NCI-H1105 (cell line): ENCODE measurements at places on chromosomes 2 and 18.

GRCh38 chr18:23136326-23137096 is 1.2 kb downstream of the CABLES1 start:
- DNase-seq: peak; percentile 20

DNA sequence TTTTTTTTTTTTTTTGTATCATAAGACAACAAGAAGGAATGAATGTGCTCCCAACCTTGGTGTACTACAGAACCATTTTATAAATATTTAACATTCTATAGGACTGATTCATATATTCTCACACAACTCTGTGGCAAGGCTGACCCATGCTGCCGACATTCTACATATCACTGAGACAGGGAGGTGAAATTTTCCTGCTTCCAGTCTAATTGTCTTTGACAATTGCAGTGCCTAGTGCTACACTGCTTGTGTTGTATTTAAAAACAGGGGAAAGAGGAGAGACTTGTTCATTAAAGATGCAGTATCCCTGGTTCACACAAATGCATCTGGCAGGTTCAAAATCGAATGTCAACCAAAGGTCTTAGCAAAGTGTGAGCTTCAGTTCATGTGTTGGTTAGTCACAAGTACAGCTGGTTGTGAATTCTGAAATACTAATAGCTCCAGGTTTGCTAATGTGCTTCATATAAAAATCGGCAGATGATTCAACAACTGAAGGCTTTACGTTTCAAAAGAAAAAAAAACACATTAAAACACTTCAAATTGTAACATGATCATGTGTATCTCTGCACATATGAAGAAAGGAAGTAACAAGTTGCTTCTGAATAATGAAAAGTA is 130.8 kb downstream of the FIGN start:
- no peak for DNase-seq

- DNase-seq: no peak
These were observed 479.4 kb downstream of the METTL4 start for GRCh38 chr18:2091937-2092336.

GRCh38 chr2:167980439-167980838 is 267.0 kb downstream of the STK39 start:
- no peak for DNase-seq

DNA sequence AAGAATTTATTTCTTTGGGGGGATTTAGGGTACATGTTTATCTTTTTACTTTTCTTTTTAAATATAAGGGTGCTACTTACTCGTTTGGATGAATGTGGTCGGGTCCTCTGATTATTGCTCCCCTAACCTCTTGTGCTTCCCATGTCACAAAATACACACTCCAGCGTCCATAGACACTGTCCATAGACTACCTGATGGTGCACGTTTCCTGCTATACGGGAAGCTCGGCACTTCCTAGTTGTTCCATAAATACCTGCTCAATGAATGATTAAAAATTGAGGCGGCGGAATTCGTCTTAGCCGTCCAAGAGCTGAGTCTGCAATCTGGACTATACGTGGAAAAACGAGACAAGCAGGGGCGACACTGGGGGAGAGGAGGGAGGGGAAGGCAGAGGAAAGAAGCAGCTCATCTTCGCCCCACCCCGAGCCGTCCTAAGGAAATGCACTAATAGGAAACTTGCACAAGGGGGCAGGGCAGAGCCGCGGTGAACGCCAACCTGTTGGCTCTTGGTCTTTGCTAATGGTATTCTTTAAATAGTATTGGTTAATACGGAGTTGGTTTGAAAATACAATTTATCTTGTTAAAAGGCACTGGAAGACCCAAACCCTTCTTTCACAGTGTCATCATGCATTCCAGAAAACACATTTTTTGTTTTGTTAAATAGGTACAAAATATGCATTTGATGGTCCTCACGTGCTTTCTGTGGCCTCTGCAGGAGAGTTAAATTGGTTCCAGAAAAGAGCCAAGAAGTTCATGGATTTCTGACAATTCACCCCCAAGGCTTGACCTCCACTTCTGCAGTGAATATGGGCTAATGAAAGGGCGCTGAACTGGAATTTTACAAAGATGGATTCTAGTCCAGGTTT is 73.0 kb upstream of the KCTD1 start:
- no peak for DNase-seq

GRCh38 chr2:240570531-240571313 is 2.4 kb downstream of the RNPEPL1 start:
- DNase-seq: no peak

GRCh38 chr2:154447727-154448418 is 250.6 kb upstream of the KCNJ3 start:
- no peak for DNase-seq

DNA sequence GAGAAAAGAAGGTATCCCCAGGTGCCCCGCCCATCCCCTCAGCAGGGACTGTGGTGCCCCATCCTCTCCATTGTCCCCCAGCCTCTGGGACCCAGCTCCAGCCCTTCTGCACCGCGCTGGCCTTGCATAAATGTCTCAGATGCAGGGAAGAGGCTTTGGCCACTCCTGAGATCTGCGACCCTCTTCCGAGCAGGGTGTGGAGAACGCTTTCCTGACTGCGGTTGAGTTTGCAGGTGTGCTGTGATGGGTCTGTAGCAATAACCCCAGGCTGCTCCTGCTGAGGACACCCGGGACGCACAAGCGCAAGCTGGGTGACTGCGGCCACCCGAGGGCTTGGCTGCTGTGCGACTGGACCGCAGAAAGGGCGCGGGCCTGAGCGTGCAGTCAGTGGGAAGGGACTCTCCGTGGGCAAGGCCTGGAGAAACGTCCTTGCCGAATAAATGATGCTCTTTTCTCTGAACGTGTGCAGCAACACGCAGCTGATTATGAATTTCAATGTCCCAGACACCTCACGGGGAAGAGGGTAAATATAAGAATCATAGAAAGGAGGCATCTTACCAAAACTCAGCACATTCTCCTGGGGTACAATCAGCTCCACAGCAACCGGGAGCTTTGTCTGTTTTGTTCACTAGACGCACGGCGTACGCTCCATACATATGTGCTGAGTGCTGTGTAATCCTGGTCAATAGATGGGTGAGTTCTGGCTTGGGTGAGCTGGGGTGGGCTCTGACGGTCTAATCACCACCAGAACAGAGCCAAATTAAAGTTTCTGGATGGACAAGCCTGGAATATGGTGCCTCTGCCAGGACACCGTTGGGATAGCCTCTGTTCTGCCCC is 67.5 kb upstream of the ZNF516 start:
- no peak for DNase-seq

DNA sequence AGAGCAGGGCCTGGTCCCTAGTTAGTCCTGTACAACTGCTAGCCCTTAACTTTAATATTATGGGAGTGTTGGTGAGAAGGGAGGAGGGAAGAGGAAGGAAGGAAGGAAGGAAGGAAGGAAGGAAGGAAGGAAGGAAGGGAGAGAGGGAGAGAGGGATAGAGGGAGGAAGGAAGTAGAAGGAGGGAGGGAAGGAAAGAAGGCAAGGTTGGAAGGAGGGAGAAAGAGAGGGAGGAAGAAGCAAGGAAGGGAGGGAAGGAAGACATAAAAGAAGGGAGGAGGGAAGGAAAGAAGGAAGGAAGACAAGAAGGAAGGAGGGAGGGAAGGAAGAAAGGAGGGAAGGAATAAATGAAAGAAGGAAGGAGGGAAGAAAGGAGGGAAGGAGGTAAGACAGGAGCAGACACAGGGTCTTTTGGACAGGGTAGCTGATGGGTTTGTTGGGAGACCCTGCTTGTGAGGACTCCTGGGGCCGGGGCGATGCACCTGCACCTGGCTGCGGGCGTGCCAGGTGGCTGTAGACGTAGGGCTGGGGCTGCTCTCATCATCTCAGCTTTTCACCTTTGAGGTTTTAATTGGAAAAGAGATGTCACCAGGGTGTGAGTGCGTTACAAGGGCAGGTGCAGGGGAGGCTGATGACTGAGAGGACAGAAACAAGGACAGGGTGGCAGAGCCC is 5.9 kb upstream of the POMC start:
- no peak for DNase-seq

- no peak for DNase-seq
These were observed 158.3 kb downstream of the GLI2 start for GRCh38 chr2:120893811-120894584.

GRCh38 chr2:174603280-174603679 is 5.7 kb upstream of the WIPF1 start:
- peak; percentile 43 for DNase-seq

GRCh38 chr18:10892786-10893185 is 256.6 kb downstream of the PIEZO2 start:
- no peak for DNase-seq

DNA sequence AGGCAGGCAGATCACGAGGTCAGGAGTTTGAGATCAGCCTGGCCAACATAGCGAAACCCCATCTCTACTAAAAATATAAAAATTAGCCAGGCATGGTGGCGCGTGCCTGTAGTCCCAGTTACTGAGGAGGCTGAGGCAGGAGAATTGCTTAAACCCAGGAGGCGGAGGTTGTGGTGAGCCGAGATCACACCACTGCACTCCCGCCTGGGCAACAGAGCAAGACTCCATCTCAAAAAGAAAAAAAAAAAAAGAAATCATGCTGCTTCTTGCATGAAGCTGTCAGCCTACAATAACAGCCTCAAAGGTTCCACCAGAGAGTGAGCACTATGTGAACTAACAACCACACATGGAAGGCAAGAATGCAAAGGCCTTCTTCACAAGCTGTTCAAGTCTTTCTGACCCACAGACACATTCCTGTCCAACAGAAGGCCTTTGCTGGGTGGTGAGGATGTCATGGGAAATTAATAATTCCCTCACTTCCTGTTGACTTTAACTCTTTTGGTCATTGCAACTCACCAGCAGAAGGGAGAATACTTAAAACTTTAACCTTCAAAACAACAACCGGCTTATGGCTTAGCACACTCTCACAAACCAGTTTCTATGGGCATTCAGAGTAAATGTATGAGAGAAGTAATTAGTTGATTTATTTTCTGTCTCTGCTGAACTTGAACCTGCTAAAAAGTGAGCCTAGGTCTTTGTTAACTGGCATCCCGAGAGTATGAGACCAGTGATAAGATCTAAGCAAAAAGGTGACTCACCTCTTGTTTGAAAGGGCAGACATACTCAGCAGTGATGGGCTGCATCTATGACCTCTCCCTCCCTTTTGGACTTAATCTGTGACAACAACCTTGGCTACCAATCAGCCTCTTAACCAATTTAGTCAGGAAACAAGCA is 11.8 kb downstream of the PLEKHM3 start:
- no peak for DNase-seq

GRCh38 chr18:45856531-45856930 is 31.1 kb downstream of the SIGLEC15 start:
- no peak for DNase-seq

DNA sequence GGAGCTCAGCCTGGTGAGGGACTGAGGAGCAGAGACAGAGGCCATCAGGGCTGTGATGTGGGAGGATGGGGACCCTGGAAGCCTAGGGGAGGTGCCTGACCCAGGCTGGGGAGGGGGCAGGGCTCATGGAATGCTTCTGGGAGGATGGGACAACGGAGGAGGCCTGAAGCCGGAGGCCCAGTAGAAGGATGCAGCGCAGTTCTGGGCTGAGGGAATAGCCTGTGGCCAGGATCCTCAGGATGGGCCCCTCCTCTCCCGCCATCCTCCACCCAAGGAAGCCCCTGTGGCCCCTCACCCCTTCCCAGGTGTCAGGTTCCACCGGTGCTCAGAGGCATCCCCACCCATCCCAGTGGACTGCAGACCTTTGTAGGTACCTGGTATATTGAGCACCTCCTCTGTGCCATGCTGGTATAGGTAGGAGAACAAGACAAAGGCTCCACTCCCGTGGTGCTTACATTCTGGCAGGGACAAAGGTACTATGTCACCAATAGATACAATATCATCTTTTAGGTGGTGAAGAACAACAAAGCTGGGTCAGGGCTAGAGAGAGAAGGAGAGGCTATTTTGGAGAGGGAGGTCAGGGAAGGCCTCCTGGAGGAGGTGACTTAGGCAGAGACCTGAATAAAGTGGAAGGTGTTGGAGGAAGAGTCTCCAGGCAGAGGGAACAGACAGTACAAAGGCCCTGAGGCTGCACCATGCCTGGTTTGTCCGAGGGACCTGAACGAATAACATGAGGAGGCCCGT is 2.7 kb downstream of the ZAP70 start:
- no peak for DNase-seq

- no peak for DNase-seq
These were observed 17.4 kb downstream of the KCNIP3 start for GRCh38 chr2:95314598-95314963.

- DNase-seq: no peak
These were observed 254.4 kb downstream of the KCNE4 start for GRCh38 chr2:223306371-223306770.

GRCh38 chr2:216371721-216372702 is at the start of gene MARCHF4:
Gene MARCHF4 (minus strand): TSS chr2:216372483. CDS start chr2:216370260, 2,223 bp downstream.
- peak; percentile 67 for DNase-seq

GRCh38 chr2:190301032-190301431 is 18.6 kb downstream of the HIBCH start:
- no peak for DNase-seq

DNA sequence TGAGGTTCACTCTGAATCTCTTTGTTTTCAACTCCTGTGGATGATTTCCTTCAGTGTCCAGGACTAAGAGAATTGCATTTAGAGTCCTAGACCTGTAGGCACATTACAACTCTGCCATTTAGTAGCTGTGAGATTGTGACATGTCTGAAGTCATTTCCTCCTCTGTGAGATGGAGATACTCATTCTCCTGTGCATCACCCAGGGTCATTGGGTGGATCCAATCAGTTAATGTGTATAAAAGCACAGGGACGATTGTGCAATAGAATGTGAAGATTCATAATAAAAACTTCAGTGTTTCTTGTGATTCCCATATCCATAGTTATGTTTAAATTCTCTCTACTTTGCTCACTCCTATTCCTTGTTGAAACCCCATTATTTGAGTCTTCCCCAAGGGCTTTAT is 113.6 kb downstream of the DIS3L2 start:
- no peak for DNase-seq

- no peak for DNase-seq
These were observed 28.4 kb downstream of the TMEM177 start for GRCh38 chr2:119707117-119708087.

DNA sequence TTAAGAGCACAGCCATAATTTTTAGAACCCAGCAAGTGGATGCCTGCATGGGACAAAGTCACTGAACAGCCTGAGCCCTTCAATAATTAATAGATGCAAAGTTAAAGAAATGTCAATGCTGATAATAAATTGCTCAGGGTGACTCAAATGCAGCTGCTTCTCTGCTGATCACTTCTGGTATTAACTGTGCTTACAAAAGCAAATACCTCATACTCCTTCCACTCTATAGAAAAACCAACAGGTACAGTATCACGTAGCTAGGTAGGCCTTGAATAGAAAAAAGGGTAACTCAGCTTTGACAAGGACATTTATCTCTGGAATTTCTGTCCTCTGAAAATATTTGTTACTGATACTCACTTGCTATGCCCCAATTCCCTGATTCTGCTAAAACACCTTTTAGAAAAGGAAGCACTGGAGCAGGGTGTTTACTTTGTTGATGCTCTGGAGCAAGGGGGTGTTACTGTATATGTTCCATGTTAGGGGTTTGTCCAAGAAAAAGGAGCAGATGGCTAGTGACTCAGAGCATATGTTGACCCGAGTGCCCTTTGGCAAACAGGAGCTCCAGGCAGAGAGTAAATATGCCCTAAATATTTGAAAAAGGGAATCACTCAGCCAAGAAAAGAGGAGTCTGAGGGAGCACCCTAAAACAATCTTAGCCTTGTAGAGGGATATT is 59.1 kb upstream of the RTN4 start:
- DNase-seq: no peak
